ENCODE measurements at places on chromosomes 3 and 15. TPM values are rescaled to one million over a fixed set of nuclear protein-coding genes. Genes with fewer than 3 reads are reported as not detected.

BNC1 gene
- total RNA-seq, result not detected

ROPN1B gene
- total RNA-seq, result 0.92 TPM

TKT gene
- 391 TPM for total RNA-seq

FBXL22 gene
- total RNA-seq, result 0.71 TPM

DNA sequence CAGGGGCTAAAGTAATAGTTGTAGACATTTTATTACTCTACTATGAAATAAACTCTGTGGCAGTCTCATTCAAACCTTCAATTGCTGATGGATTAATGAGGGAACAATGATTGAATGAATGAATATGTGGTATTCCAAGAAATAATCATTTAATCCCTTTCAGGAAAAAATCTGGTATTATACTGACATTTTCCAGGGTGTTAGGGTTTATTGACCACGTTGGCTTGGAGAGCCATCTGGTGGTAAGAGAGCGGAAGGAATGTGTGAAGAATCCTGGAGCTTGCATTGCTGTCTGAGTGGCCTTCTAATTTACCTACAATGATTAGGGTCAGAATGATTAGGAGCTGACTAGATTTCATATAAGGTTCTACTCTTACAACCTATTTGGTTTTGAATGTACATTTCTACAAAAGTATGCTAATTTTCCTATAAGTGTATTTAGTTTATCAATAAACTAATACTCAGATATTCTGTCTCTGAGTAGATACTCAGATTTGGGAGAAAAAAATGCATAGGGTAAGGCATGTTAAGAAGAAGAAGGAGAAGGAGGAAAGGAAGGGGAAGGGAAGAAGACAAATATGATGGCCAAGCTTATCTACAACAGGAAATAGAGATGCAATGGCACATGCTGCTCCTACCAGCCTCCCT lies 249.9 kb downstream of the ROBO1 start:
- DNase-seq, result peak; percentile 41

DNA sequence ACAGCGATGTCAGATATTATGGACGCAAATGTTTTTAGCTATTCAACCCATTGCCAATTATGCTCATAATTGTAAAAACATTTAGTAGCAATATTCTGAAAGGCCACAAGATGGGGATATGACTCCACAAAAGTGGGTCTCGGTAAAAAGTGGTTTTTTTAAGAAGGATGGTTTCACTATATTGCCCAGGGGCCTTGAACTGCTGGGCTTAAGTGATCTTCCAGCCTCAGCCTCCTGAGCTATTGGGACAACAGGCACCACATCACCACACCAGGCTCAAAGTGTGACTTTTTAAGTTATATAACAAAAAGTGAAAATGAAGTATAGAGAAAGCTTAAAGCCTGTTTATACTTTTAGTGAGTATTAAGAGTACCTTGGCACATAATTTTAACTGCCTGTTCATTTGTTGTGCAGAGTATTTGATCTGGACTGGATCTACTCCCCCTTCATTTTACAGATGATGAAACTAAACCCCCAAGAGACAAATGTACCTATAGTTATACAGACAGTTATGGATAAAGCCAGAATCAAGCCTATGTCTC lies 9.4 kb downstream of the NAA50 start:
- DNase-seq, result no peak

- no peak for DNase-seq
Observed at GRCh38 chr15:59346951-59347350, 25.7 kb downstream of the MYO1E start.

DNA sequence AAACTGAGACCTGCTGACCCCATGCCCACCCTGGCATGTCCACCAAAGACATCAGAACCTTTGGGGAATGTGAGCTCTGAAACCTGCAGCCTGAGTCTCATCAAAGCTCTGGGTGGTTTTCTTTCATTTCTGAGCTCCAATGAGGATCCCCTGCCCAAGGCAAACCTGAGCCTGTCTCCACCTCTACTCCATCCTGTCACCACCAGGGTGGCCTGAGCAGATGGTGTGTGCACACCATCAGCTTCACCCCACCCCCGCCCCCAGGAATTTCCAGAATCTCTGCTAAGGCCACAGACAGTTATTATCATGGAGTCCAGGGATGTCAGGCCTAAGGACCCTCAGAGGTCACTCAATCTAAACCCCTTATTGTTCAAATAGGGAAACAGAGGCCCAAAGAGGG lies 1.3 kb downstream of the XIRP1 start:
- no peak for DNase-seq

GRCh38 chr15:85031086-85031943 lies 49.7 kb downstream of the PDE8A start:
- DNase-seq, result no peak

DNA sequence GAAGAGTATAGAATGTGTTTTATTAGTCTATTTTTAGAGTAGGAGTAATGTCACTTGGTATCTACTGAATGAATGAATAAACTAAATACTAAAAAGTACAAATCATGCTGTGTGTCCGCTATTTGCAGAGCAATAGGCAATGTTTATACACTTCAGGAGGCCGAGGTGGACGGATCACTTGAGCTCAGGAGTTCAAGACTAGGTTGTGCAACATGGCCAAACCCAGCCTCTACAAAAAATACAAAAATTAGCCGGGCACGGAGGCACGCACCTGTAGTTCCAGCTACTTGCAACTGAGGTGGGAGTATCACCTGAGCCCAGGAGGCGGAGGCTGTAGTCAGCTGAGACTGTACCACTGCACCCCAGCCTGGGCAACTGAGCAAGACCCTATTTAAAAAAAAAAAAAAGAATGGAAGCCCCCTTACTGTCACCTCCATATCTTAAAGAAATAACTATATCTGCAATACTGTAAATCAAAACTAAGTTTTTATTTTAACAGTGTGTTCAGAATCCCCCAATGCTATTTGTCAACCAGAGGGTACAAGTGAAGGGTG lies 98.4 kb downstream of the DHX30 start:
- no peak for DNase-seq

GRCh38 chr3:103532986-103533385 lies 1098.2 kb downstream of the ZPLD1 start:
- DNase-seq, result no peak

DNA sequence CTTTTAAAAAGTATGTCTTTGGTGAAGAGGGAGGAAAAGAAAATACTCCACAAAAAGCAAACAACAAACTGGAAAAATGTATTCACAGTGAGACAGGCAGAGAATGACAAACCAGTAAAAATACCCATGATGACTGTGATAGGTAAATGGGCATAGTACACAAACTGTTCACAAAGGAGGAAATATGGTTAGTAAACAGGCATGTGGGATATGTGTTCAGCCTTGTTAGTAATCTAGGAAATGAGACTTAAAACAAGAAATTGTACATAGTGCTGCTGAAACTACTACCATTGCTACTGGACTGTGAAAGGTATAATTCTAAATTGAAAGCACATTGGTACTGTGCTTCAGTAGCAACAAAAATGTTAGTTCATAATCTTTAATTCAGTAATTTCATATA lies 50.1 kb downstream of the UBE2E2 start:
- DNase-seq, result no peak

- no peak for DNase-seq
Observed at GRCh38 chr15:90362936-90363212, 10.8 kb downstream of the ZNF774 start.

DNA sequence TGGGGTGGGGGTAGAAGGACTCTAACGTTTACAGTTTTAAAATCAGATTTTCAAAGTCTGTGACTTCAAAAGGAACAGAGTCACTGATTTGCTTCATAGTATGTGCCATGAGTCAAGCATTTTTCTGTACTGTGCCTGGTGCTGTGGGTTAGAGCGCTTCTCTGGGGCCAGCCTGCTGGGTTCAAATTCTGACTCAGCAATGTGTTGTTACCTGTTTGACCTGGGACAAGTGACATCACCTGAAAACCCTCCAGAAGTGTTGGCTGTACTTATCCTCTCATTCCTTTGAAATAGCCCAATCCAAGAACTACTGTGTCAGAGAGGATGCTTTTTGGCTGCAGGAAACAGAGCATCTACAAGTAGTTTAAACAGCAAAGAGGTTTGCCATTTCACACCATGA lies 101.7 kb downstream of the LSM3 start:
- no peak for DNase-seq

- no peak for DNase-seq
Observed at GRCh38 chr3:115616461-115616860, 6.8 kb upstream of the GAP43 start.

GRCh38 chr3:161694682-161695564 lies 198.3 kb downstream of the OTOL1 start:
- DNase-seq, result no peak

DNA sequence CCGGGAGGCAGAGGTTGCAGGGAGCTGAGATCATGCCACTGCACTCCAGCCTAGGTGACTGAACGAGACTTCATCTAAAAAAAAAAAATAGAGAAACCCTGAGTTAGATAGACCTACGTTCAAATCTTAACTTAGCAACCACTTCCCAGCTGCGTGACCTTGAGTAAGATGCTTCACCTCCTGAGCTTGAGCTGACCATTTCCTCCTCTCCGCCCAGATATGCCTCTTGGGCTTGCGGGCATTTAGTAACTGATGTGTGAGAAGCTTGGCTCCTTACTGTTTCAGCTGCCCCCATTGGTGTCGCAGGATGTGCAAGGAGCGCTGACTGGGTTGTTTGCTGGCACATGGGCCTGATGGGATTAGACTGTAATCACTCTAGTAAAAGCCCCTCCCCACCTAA lies 26.9 kb upstream of the ATG7 start:
- no peak for DNase-seq

- no peak for DNase-seq
Observed at GRCh38 chr3:187739094-187739560, 6.1 kb downstream of the BCL6 start.

- DNase-seq, result peak; percentile 1
Observed at GRCh38 chr15:52496776-52497470, 31.8 kb downstream of the MYO5A start.

DNA sequence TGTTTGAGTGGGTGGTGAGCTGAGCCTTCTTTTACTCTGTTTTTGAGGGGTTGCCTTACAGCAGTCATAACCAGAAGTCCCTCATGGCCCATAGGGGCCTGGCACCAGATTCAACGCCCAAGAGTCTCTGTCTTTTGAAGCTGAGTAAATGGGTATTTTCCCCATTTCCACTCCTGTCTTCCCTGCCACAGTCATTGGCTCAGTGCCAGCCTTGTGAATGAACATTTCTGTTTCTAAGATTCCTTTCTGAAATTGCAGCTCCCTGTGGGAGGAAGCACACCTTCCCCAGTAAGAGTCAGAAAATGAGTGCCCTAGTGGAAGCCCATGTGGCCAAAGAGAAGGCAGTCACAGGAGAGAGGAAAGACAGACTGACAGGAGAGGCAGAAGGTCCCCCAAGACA lies 43.7 kb upstream of the POLR2M start:
- peak; percentile 31 for DNase-seq

- no peak for DNase-seq
Observed at GRCh38 chr3:182668974-182669373, 124.3 kb upstream of the ATP11B start.
